GM12878 (cell line): ENCODE measurements at places on chromosomes 2 and 18. TPM values are rescaled to one million over a fixed set of nuclear protein-coding genes. Genes with fewer than 3 reads are reported as not detected.
A peak's percentile ranks its signal among the peaks of the same experiment; 100 is the strongest.

Gene AGBL5
- total RNA-seq: 19.5 and 23.7 TPM in 2 replicates

Gene NABP1
- 44.9 and 51.8 TPM in 2 replicates for total RNA-seq

Gene ZNF396
- total RNA-seq: 0.45 and 0.46 TPM in 2 replicates

Gene SPEG
- total RNA-seq: 0.28 TPM in 1 of 2 replicates, not detected in the other

Gene IL1A
- 6.1 and 6.6 TPM in 2 replicates for total RNA-seq

Gene KIAA2012
- total RNA-seq: not detected in 2 replicates

Gene MARCHF7
- 68.7 and 69.1 TPM in 2 replicates for total RNA-seq

Gene SIX3
- 0.21 and 0.26 TPM in 2 replicates for total RNA-seq

Gene GALR1
- not detected in 2 replicates for total RNA-seq

DNA sequence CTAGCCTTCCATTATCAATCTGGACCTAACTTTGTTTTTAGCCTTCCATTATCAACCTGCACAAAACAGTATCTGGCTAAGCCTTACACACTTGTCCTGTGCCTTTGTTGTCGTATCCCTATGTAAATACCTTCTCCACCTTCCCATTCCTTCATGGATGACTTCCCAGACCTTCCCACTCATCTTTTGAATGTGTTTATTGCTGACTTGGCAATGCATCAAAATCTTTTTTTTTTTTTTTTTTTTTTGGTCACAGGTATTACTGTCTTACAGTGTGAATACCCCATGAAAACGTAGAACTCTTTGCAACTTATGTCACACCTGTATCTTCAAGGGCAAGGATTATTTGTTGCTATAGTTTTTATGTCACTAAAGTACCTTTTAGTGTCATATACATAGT is 25.7 kb downstream of the RPE start:
- peaks cover 15% of the 10 kb centered on the region; the same call in 1 of the 2 replicates for H3K36me3 ChIP-seq
- DNase-seq: no peak
- no peaks in the 10 kb centered on the region for H3K4me1 ChIP-seq
- no peaks in the 10 kb centered on the region for H3K27me3 ChIP-seq

GRCh38 chr2:120628248-120628647 is 107.4 kb upstream of the GLI2 start:
- no peaks in the 10 kb centered on the region; the same call in none of the 2 replicates for H3K27me3 ChIP-seq
- no peak overlapping the region for H3K27ac ChIP-seq
- H3K4me1 ChIP-seq: no peaks in the 10 kb centered on the region

DNA sequence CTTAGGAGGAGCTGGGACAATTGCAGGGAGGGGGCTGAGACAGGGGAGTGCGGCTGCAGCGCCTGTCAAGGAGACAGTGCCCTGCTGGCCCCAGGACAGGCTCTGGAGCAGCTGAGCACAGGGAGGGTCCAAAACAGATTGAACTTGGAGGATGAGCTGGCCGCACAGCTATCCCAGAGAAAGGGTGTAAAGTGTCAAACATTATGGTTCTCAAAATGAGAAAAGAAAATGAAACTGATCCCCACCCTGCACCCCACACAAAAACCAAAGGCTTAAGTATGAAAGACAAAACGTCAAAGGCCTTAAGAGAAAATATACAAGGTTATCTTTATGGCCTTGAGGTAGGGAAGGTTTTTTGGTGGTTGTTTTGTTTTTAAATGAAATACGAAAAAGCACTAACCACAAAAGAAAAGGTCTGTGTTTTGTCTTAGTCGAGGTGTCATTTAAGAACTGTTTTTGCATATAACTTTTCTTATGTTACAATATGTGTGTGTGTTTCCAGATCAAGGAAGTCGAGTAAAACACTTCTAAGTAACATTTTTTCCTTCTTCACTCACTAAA is 111.8 kb downstream of the HDAC4 start:
- no peaks in the 10 kb centered on the region for H3K36me3 ChIP-seq
- peaks cover 32% of the 10 kb centered on the region for H3K4me1 ChIP-seq
- no peaks in the 10 kb centered on the region for H3K27me3 ChIP-seq
- DNase-seq: peak; percentile 52
- no peak overlapping the region for H3K4me3 ChIP-seq

GRCh38 chr2:162888652-162889051 is 50.1 kb upstream of the KCNH7 start:
- no peak for DNase-seq
- H3K27me3 ChIP-seq: no peaks in the 10 kb centered on the region
- H3K4me3 ChIP-seq: no peak overlapping the region
- H3K4me1 ChIP-seq: no peaks in the 10 kb centered on the region
- no peaks in the 10 kb centered on the region for H3K36me3 ChIP-seq
- H3K27ac ChIP-seq: no peak overlapping the region

GRCh38 chr2:33426666-33427231 is 49.7 kb upstream of the RASGRP3 start:
- DNase-seq: no peak
- no peaks in the 10 kb centered on the region for H3K27me3 ChIP-seq
- no peak overlapping the region for H3K27ac ChIP-seq
- no peaks in the 10 kb centered on the region for H3K4me1 ChIP-seq

DNA sequence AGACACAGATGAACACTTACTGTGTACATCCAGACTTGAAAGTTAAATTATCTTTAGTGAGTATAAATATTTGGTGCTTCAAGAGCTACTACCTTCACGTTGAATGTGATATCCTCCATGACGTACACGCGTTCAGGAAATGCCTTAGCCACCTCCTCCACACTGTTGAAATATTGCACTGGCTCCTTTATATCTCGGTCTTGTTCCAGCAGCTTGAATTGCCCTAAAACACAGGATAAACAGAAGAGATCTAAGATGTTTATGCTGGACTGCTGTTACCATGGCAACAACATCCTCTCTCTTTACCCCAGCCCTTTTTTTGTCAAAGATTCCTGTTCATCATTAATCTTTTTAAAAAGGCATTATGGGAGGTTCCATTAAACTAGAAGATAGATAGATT is 120.3 kb downstream of the MEP1B start:
- no peaks in the 10 kb centered on the region for H3K36me3 ChIP-seq
- H3K4me1 ChIP-seq: no peaks in the 10 kb centered on the region
- H3K27me3 ChIP-seq: no peaks in the 10 kb centered on the region
- no peak overlapping the region for H3K27ac ChIP-seq
- DNase-seq: no peak
- H3K4me3 ChIP-seq: no peak overlapping the region

- H3K36me3 ChIP-seq: no peaks in the 10 kb centered on the region
- no peaks in the 10 kb centered on the region for H3K27me3 ChIP-seq
- H3K4me3 ChIP-seq: no peak overlapping the region
- DNase-seq: no peak
- no peak overlapping the region for H3K27ac ChIP-seq
Measured at GRCh38 chr2:178873912-178874311, 66.7 kb upstream of the TTN start.

DNA sequence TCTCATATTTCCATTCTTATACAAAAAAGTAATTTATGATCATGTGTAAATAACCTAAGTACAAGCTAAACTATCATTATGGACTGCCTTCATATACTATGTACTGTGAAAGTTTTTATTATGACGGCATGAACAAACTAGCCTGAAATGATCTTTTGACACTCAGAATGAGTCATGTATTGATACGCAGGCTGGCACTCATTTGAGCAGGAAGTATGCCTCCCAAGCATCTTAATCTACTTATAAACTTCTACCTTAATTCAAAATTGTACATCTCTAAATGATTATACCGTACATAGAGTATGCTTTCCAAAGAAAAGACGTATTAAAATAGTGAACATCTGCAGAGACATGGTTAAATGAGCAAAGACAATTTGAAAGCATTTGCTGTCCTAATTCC is 207.1 kb upstream of the SPOPL start:
- no peaks in the 10 kb centered on the region for H3K36me3 ChIP-seq
- no peak overlapping the region for H3K27ac ChIP-seq
- no peak overlapping the region for H3K4me3 ChIP-seq
- no peak for DNase-seq

DNA sequence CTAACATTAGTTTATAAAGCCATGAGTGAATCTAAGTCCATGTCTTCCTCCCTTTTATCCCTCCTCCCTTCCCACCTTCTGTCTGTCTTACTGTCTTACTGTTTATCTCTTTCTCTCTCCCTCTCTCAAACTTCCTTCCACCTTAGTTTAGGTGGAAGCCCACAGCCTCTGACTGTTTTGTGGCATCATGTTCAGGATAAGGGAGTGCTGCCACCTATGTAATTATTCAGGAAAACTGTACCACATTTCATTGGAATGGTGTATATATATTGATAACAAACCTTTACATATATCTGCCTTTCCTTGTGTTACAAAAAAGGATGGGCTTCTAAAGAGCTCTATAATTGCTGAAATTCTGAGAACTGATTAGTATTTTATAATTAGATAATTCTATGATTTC is 48.7 kb downstream of the NETO1 start:
- DNase-seq: no peak
- H3K27ac ChIP-seq: no peak overlapping the region
- no peak overlapping the region for H3K4me3 ChIP-seq
- no peaks in the 10 kb centered on the region for H3K36me3 ChIP-seq

GRCh38 chr2:40286721-40287120 is 165.2 kb downstream of the SLC8A1 start:
- DNase-seq: no peak
- H3K27ac ChIP-seq: no peak overlapping the region
- H3K4me1 ChIP-seq: no peaks in the 10 kb centered on the region
- H3K4me3 ChIP-seq: no peak overlapping the region
- H3K27me3 ChIP-seq: no peaks in the 10 kb centered on the region

- H3K4me3 ChIP-seq: no peak overlapping the region
- H3K27ac ChIP-seq: no peak overlapping the region
- H3K36me3 ChIP-seq: no peaks in the 10 kb centered on the region
- H3K27me3 ChIP-seq: no peaks in the 10 kb centered on the region; the same call in 1 of the 2 replicates
- DNase-seq: no peak
Measured at GRCh38 chr2:110834134-110834827, 101.9 kb downstream of the ACOXL start.

DNA sequence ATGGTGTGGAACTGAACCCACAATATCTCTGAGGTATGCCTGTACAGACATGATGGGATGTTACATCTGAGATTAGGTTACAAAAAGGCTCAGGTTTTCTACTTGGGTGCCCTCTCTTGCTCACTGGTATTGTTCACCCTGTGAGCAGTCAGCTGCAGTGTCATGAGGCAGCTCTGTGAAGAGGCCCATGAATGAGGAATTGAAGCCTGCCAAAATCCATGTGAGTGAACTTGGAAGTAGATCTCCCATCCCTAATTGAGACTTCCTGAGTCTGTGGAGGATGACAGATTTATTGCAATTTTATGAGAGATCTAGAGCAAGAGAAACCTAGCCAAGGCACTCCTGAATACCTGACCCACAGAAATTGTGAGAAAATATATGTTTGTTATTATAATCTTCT is 404.9 kb upstream of the ZEB2 start:
- DNase-seq: no peak
- H3K36me3 ChIP-seq: no peaks in the 10 kb centered on the region
- H3K4me3 ChIP-seq: no peak overlapping the region
- H3K27ac ChIP-seq: no peak overlapping the region
- no peaks in the 10 kb centered on the region for H3K4me1 ChIP-seq

- no peaks in the 10 kb centered on the region for H3K36me3 ChIP-seq
- H3K4me1 ChIP-seq: no peaks in the 10 kb centered on the region
- DNase-seq: no peak
Measured at GRCh38 chr18:24915547-24915946, 436.4 kb downstream of the ZNF521 start.

GRCh38 chr18:80133124-80133523 is 24.1 kb downstream of the ADNP2 start:
- no peaks in the 10 kb centered on the region for H3K27me3 ChIP-seq
- no peaks in the 10 kb centered on the region; the same call in 1 of the 2 replicates for H3K4me1 ChIP-seq
- no peak for DNase-seq
- H3K4me3 ChIP-seq: no peak overlapping the region

DNA sequence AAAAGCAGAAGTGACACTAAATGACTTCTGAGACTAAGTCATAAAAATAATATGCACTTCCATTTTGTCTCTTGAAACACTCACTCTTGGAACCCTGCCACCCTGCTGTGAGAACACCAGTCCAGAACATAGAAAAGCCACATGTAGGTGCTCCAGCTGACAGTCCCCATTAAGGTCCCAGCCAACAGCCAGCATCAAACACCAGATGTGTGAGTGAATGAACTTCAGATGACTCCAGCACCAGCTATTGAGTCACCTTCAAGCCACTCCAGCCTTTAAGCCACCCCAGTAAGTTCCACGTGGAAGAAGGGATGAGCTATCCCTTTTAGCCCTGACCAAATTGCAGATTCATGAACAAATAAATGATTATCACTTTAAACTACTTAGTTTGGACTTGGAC is 31.5 kb upstream of the LGALSL start:
- no peak overlapping the region for H3K27ac ChIP-seq
- DNase-seq: no peak
- H3K36me3 ChIP-seq: no peaks in the 10 kb centered on the region
- no peak overlapping the region for H3K4me3 ChIP-seq
- no peaks in the 10 kb centered on the region for H3K4me1 ChIP-seq

GRCh38 chr2:27914041-27914804 is 23.7 kb downstream of the BABAM2 start:
- no peak overlapping the region for H3K27ac ChIP-seq
- no peaks in the 10 kb centered on the region for H3K36me3 ChIP-seq
- H3K4me1 ChIP-seq: no peaks in the 10 kb centered on the region
- DNase-seq: no peak
- H3K27me3 ChIP-seq: no peaks in the 10 kb centered on the region

- no peak overlapping the region for H3K27ac ChIP-seq
- DNase-seq: no peak
- H3K4me3 ChIP-seq: no peak overlapping the region
- peaks cover 13% of the 10 kb centered on the region for H3K27me3 ChIP-seq
- H3K36me3 ChIP-seq: no peaks in the 10 kb centered on the region
Measured at GRCh38 chr2:104858006-104858978, 4.4 kb downstream of the POU3F3 start.

DNA sequence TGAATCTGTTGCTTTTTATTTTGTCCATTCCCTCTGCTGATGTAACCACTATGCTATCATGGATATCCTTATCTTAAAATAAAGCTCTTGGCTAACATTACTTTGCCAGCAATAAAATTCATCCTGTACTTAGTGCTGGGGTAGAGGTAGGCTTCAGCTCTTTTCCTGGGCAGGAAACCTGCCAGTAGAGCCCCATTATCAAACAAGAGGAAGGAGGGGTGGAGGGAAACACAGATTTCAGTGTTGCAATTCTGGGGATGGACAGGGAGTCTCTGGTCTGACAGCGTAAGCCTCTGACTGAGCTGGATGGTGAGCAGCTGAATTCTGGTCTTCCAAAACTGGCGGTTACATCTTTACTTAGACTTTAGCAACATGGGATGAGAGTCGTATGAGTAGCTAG is 47.5 kb downstream of the CASP8 start:
- no peaks in the 10 kb centered on the region for H3K4me1 ChIP-seq
- no peak overlapping the region for H3K4me3 ChIP-seq
- no peak for DNase-seq
- H3K27me3 ChIP-seq: no peaks in the 10 kb centered on the region

DNA sequence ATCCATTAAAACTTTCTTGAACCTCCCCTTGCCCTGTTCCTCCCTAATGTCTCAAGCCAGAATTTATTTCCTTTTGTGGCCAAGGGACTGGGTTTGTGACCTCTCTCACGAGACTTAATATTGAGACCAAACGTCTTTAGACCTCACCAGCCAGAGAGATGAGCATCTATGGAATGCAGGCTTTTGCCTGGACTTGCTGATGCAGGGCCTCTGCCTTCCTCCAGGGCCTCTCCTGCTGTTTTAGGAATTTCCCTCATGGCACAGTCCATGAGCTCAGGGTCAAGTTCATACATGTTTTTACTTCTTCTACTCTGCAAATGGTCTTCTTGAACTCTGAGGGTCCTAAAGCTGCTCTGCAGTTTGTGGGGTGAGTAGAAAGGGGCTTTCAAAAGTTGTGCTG is 22.3 kb downstream of the IL1B start:
- H3K27ac ChIP-seq: no peak overlapping the region
- peaks cover 15% of the 10 kb centered on the region for H3K4me1 ChIP-seq
- no peaks in the 10 kb centered on the region for H3K36me3 ChIP-seq
- no peak for DNase-seq

GRCh38 chr18:58057291-58057965 is 13.4 kb downstream of the NEDD4L start:
- no peak overlapping the region for H3K4me3 ChIP-seq
- no peaks in the 10 kb centered on the region for H3K4me1 ChIP-seq
- H3K36me3 ChIP-seq: no peaks in the 10 kb centered on the region
- no peak overlapping the region for H3K27ac ChIP-seq
